ENCODE measurements at places on chromosomes 1 and 21.

GRCh38 chr1:212718499-212718898 lies 18.9 kb upstream of the BATF3 start:
- no peak for DNase-seq

DNA sequence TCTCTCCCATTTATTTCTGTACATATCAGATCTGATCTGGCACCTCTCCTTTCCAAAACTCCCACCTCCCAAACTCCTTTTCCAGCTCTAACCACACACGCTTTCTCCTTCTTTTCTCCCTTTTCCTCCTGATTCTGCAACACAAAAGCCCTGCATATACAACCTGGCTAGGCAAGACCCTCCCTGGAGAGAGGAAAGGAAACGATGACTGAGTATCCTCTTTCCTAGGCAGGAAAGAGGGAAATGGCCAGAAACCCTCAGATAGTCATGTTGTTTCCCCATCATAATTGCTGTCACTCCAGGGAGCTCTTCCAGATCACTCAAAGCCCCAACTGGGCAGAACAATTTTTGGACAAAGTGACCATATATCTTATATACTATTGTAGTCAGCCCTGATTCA lies 32.3 kb upstream of the PRELP start:
- DNase-seq = no peak

DNA sequence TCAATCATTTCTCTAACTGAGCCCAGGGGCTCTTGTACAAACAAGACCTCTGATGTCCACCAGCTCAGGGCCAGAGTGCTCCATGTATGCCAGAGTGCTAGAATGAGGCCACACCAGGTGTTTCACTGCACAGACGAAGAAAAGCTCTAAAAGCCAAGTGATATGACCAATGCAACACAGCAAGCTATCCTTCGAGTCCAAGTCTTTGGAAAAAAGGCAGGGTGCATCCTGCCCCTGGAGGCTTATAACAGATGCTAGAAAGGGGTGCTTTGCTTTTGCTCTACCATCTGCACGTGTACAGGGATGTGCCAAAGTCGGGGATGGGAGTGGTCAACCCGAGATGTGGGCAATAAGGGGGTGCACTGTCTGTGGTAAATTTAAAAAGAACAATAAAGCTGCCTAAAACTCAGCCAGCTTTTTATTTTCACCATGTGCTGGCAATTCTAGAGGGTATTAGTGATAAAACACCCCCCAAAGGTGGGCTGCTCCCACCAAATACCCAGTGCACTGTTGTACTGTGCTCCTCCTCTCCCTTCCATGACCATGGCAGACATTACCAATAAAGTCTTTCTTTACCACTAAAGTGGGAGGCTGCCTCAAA lies 32.1 kb downstream of the SMIM12 start:
- DNase-seq = no peak

DNA sequence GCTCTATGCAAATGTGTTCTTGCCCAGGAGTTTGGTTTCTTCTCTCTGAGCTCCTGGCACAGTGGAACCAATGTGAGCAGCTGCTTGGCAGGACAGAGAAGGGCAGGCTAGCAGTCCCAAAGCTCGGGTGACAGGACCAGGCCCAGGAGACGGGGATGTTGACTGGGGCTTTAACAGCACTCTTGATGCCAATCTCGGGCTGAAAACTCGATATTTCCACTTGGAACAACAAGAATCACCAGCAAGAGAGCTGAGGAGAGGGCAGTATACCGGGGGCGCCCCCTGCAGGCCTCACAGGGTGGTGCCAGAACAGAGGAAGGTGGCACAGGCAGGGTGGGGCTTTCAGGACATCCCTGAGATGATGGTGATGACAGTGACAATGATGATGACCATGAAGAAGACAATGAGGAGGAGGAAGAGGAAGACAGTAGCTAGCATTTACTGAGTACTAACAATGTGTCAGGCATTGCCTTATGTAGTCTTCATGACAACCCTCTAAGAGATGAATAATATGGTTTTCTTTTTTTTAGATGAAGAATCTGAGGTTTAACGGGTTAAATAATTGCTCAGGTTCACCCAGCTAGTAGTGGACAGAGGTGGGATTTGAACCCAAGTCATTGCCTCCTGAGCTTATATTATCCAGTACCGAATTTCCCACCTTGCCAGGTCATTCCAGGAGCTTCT lies 2.7 kb upstream of the KCNJ9 start:
- no peak for DNase-seq

DNA sequence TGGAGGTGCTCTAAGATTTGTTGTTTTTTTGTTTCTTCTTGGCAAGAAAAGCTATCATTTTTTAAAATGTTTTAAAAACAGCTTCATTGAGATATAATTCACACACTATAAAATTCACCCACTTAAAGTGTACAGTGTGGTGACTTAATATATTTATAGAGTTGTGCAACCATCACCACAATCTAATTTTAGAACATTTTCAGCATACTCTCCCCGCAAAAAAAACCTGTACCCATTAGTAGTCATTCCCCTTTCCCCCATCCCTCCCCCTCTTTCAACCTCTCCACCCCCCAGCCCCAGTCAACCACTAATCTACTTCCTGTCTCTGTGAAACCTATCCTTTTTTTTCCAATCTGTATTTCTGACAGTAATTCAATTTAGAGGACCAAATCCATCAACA lies 30.6 kb downstream of the ZC3H11B start:
- DNase-seq = no peak

GRCh38 chr1:63843010-63843409 lies 69.2 kb downstream of the ROR1 start:
- DNase-seq = no peak

DNA sequence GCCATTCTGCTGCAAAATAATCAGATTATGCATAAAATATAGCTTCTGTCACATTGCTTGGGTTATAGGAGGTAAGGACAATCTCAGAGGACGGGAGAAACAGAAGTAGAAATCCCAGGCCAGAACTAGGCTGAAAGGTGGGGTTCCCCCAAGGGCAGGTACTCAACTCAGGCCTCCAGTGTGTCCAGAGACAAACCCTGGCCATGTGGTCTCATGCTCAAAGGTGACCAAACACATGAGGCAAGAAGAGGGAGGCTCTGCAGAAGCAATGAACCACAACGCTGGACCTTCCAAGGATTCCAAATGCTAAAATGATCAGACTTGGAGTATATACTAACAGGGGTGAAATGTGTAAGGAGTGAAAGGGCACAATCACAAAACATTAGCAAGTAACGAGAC lies 103.8 kb downstream of the DMRTB1 start:
- DNase-seq = no peak

DNA sequence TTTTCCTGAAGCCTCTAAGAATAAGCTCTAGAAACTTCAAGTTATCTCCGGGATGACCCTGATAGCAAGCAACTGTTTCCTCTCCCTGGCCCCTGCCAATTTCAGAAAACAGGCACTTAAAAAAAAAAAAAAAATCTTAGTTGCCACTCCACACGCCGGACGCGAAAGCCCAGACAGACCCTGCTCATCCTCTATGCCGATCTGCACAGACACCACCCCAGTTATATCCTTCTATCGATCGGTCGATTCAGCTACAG lies 1.7 kb downstream of the ANP32E start:
- no peak for DNase-seq

GRCh38 chr1:46413596-46413985 lies 19.5 kb downstream of the FAAH start:
- no peak for DNase-seq

DNA sequence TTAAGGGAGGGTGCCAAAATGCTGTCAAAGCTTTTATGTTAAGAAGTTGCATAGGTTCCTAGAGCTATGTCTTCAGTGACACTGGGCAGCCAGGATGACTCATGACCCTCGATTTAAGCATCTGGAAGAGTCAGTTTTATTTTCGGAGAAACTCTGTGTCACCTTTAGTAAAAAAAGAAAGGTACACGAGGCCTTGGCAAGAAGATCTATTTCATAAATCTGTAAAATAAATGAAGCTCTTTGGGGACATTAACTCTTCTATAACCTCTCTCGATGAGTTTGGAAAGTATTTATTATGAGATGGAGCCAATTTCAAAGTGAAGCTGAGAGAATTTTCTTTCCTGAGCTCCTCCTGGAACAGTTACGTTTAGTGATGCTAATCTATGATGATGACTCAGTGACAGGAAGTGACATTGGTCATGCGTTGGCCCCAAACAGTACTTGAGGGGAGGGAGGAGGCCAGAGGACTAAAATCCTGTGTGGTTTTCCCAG lies 156.5 kb downstream of the HLX start:
- no peak for DNase-seq

- DNase-seq = no peak
Observed at GRCh38 chr1:25099343-25099951, 132.9 kb downstream of the SYF2 start.

- DNase-seq = no peak
Observed at GRCh38 chr1:63276624-63277023, 45.7 kb upstream of the FOXD3 start.

DNA sequence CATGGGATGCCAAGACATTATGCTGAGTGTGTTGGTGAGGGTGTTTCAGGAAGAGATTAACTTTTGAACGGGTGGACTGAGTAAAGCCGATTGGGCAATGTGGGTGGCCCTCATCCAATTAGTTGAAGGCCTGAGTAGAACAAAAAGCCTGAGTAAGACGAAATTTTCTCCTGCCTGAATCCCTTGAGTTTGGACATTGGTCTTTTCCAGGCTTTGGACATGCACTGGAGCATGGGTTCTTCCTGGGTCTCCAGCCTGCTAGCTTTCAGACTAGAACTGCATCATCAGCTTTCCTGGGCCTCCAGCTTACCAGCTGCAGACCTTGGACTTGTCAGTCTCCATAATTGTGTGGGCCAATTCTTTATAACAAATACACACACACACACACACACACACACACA lies 63.6 kb downstream of the NIBAN1 start:
- DNase-seq = no peak

- DNase-seq = no peak
Observed at GRCh38 chr1:226695335-226695900, 43.7 kb downstream of the ITPKB start.

DNA sequence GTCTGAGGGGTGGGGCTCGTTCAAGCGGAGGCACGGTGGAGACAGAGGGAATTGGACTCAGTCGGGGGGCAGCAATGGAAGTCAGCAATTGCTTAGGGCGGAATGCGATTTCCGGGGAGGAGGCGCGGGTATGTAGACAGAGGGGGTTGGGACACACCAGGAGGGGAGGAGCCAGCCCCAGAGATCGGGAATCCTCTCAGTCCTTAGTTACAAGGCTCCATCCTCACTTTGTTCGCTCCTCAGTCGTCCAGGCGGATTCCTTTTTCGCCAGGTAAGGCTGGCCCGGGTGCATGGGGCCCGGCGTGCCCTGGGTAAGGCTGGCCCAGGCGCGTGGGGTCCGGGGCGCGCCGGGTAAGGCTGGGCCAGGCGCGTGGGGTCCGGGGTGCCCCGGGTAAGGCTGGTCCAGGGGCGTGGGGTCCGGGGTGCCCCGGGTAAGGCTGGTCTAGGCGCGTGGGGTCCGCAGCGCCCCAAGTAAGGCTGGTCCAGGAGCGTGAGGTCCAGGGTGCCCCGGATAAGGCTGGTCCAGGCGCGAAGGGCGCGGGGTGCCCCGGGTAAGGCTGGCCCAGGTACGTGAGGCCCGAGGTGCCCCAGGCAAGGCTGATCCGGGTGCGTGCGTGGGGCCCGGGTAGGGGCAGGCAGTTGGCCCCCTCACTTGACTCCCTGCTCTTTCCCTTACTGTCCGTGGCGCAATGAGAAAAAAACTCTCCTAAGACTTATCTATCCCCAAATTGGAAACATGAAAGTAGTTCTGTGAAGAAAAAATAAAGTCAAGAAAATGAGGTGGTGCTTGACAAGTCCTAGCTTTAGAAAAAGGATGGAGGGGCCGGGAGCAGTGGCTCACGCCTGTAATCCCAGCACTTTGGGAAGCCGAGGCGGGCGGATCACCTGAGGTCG lies at the start of gene L1TD1:
L1TD1 (plus strand) TSS at position 199 of the 894 bp plus-strand sequence. CDS start 11,780 bp downstream, outside the sequence.
- no peak for DNase-seq

DNA sequence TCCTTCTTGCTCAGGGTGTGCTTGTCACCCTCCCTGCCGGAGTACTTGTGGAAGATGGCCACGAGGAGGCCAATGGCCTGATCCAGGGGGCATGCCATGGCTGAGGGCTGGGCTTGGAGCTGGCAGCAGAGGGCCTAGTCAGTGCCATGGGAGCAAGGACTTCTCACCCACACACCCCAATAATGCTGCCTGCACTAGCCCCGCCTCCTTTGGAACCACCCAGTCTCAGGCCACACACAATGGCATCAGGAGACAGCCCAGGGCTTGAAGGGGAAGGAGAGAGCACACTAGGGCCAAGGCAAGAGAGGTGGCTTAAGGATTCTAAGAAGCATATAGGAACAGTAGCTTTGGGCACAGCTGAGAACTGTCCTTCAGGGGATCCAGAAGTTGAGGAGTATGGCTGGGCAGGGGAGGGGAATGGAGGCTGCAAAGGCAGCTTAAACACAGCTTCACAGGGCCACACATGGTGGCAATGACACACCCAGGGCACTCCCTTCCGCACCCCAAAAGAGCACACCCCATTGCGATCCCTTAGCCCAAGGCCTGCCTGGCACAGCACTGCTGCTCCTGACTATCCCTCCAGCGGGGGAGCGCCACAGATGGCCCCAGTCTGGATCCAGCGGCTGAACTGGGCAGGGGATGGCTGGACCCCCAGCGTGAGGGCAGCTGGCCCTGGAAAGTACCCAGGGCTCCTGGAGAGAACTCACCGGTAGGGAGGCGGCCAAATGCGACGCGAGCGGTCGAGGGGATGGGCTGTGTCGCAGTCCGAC lies at the start of gene S100A6:
S100A6 (minus strand) TSS at position 750 of the 770 bp plus-strand sequence; CDS start at position 98, 652 bp downstream.
- DNase-seq = no peak

GRCh38 chr1:94022471-94023189 lies 98.3 kb downstream of the ABCA4 start:
- no peak for DNase-seq

DNA sequence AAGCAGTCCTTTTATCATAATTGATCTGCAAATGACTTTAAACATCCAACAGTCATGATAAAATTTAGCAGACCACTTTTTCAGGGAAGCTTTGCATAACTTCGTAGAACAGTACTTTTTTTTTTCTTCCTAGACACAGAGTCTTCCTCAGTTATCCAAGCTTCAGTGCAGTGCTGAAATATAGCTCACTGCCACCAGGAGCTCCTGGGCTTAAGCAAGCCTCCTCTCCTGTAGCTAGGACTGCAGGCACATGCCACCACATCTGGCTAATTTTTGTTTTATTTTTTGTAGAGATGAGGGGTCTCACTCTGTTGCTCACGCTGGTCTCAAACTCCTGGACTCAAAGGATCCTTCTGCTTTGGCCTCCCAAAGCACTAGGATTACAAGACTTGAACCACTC lies 3.8 kb downstream of the F13B start:
- DNase-seq = no peak

DNA sequence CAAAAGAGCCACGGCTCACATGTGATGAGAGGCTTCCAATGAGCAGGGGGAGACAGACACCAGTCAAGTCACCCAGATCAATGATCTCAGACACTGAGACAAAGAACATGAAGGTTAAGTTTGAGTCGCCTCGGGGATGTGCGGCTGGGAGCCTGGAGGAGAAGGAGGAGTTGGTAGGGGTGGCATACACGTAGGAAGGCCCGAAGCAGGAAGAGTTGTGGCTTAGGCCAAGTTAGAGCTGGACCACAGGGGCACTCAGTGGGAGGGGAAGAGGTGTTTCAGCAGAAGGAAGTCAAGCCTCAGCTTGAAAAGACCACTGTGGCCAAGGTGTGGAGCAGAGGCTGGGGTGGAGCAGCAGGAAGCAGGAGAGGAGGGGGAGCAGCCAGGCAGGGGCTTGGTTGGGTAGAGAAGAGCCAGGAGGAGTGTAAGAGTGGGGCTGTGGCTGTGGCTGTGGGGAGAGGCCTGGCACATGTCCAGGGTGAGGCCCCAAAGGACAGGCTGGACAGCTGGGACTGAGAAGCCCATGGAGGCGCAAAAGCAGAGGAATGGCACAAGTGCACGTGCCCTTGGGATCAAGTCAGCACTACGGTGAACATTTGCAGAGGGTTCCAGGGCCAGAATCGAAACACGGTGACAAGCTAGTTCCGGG lies 27.6 kb downstream of the CTNNBIP1 start:
- DNase-seq = no peak

Data from activated T-cell treated with anti-CD3 and anti-CD28 coated beads for 4 hours (primary cell).